Breast epithelium (tissue), 4 donors: ENCODE measurements at places on chromosomes 4 and X.

GRCh38 chr4:22323691-22324090 is 192.2 kb downstream of the ADGRA3 start:
- no peak for DNase-seq

DNA sequence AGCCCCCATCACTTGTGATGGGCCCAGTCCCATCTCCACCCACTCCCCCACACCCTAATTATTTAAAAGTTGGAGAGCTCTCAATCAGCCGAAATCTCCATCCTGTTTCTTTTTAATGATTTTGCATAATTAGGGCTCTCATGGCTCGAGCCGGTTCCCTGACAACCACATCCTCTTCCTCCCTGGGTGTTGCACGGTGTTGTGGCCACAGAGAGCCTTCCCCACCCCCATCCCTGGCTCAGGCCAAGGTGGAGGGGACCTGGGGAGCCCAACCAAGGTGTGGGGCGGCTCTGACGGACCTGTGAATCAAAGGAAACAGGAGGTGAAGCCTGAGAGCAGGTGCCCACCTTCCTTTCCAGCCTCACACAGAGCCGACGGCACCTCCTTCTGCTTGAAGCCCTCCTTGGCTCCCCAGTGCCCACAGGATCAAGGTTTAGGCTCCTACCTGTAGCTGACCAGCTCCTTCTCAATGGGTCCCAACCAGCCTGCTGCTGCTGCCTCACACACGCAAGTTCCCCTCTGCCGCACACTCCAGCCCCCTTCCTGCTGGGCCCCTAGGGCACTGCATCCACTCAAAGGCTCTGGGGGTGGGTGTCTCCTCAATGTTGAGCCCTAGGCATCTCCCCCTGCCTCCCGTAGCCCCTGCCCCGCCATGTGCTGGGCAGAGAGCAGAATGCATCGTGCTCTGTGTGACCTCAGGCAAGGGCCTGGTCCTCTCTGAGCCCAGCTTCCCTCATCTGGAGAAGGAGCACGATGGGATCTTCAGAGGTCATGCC is 68.7 kb downstream of the WFS1 start:
- DNase-seq = no peak

DNA sequence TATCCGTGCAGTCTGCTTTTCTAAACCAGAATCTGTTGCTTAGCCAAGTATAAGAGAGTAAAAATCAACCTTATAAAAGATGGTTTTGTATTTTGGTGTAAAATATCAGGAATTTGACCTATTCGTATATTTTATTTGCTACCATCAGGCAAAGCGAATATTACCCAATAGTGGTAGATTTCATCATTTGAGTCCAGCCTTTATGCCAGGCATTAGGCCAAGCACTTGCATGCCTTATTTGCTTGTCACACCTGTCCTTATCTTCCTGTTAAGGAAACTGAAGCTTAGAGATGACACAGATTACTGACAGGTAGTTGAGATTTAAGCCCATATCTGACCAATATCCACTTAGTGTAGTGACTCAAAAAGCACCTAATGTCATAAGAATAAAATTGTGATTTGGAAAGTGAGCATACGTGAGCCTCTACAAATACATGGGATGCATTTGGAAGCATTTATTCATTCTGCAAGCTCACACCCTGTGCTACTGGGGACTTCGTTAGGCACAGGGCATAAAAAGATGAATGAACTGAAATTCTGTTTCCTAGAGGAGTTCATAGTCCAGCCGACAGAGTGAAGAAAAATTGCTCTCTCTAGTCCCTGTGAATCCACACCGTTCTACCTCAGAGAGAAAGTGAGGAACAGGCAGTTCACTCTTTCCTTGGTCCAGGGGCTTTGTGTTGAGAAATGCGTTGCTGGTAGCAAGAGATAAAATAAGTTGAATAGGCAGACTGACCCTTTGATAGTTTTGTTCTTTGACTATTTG is 2.3 kb upstream of the RNF212 start:
- no peak for DNase-seq

- DNase-seq = no peak
Measured at GRCh38 chrX:3026074-3026815, 15.0 kb upstream of the ARSF start.

DNA sequence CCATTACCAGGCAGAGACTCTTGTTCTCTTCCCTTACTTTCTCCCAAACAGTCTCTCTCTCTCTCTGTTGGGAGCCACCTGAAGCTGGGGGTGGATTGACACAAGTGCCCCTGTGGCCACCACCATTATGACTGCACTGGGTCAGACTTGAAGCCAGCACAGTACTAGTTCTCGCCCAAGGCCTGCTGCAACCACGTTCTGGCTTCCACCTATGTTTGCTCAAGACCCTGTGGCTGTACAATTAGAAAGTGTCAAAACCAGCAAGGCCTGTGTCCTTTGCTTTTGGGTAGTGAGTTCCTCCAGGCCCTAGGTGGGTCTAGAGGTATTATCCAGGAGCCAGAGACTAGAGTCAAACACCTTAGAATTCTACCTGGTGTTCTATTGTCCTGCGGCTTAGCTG is 31.0 kb downstream of the MAGED2 start:
- DNase-seq = no peak

DNA sequence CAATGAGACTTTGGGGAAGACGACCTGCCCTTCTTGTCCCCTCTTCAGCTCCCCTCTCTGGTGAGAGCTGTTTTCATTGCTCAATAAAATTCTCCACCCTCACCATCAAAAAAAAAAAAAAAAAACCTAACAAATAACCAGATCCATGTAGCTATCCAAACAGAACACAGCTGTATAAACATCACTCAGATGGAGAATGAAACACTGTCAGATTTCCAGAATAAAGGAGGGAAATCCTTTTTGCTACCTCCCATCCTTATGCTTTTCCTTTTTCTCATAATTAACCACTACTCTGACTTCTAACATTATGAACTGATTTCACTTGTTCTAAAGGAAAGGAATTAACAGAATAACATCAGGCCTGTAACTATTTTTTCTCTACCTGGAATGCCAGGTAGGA is 155.6 kb downstream of the PPP4R3C start:
- no peak for DNase-seq
